ENCODE measurements at places on chromosomes 6 and 20.

GRCh38 chr6:52403627-52404026 is 16.5 kb upstream of the EFHC1 start:
- no peak for DNase-seq

- DNase-seq = no peak
Measured at GRCh38 chr20:62051144-62051543, 14.5 kb downstream of the TAF4 start.

DNA sequence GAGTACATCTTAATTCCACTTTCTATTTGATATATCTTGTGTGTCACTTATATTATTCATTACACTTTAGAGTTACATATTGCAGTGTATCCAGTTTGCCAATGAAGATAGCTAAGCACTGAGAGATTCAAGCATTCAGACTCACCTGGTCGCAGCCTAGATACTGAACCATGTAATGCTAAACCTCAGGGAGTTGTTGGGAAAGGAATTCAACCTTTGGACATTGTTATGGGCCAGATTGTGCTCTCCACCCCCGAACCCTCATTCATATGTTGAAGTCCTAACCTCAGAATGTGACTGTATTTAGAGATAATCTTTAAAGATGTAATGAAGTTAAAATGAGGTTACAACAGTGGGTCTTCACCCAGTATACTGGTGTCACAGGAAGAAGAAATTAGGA is 13.8 kb upstream of the KIF16B start:
- no peak for DNase-seq

DNA sequence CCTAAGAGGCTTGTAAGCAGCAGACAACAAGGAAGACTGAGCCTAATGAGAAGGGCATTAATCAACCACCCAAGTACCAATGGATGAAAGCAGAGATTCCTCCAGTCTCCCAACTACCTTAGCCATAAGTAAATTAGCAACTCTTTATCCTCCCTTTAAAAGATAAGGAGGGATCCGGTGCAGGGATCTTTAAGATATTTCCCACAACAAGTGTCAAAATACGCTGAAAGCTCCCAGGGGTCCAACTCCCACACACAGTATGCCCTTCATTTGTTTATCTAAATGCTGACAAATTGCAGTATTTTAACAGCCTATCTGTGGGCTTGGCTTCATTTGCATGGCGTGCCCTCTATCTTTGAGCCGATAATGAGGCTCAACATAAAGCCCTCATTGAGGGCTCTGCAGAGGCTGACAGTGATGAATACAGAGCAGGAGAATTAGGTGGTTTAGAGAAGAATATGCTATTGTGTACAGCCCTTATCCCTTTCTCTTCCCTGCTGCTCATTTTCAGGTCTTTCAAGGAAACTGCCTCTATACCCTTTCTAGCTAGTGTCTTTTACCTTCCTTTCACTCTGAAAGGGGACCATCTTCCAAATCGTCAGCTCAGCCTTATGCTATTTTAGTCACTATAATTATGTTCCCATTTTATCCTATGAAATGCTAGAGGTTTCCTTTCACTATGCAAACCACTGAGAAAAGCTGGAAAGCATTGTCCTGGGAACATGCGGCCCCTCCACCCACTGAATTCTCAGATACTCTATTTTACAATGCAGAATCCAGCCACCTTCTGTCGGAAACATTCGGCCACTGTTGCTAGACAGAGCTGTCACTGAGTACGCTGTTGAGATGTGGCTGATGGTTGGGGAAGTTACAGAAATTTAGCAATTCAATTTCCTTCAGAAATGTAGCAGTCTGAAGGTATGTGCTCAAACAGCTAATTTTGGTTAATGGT is 575.2 kb upstream of the JAG1 start:
- DNase-seq = no peak

DNA sequence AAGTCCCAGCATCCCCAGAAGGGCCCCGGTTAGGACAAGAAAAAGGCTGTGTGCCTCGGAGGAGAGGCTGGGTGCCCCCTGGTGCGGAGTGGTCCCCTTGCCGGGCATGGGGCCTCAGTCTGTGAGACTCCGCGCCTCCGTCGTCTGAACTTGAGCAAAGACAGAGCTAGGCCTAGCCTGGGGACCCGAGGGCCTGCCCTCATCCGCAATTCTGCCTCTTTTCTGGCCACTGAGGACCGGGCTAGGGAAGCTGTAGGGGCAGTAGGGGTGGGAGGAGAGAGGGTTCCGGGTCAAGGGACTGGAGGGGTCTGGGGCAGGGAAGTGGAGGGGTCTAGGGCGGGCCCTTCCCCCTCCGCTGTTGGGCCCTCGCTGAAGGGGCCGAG is 550 bp upstream of the HSPA12B start:
- no peak for DNase-seq

GRCh38 chr6:30044630-30045029 is 16.4 kb upstream of the POLR1H start:
- DNase-seq = no peak

DNA sequence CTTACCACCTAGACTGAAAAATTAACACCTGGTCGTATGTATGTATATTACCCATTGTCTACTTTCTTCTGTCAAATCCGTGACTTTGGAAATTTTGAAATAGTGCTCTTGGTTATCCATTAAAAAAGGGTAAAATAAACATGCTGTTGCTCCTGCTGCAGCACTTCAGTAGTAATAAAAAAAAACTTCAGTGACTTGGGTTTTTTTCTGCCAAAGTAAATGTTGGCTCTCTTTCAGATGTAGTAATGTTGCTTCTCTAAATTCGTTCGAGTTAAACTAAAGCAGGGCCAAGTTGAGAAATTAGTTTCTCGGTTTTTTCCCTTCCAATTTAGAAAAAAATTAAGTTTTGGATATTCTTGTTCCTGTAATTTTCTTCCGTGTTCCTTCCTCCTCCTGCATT is 34.2 kb downstream of the JARID2 start:
- no peak for DNase-seq

- DNase-seq = no peak
Measured at GRCh38 chr6:148868314-148868713, 121.5 kb downstream of the UST start.

- DNase-seq = peak; percentile 36
Measured at GRCh38 chr6:29589423-29590048, 4.6 kb downstream of the OR2H2 start.

- DNase-seq = no peak
Measured at GRCh38 chr6:103183831-103184411, 1675.8 kb downstream of the HACE1 start.

- DNase-seq = no peak
Measured at GRCh38 chr6:106959985-106960384, 14.5 kb downstream of the CD24 start.

DNA sequence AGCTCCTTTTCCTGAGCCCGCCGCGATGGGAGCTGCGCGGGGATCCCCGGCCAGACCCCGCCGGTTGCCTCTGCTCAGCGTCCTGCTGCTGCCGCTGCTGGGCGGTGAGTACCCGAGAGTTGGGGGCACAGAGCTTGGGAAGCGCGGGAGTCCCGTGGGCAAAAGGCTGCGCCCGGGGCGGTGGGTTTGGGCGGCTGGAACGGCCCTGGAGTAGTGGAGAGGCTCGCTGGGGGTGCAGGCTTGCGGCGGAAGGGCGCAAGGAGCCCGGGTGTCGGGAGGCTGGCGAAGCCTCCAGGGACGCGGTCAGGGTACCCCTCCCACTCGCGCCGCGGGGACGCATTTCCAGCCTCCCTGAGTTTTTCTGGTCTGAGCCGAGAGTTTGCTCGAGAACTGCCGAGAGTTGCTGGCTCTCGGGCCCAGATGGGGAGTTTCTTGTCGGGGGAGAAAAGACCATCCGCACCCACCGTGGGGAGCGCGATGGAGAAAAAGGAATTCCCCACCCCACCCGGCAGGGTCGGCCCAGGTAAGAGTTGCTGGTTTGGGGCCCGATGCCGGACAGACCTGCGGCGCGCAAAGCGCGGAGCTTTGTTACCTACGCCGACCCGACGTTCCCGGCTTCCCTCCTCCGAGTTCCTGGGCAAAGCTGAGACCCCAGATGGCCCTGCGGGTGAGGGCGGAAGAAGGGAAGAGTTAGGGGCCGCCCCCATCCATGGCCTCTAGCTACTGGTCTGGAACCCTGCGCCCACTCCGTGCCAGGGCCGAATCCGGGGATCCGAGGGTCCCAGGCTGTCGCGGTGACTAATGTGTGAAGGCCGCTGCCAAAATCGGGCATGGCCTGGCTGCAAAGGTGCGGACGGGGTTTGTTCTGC is 584 bp downstream of the PTK7 start:
- no peak for DNase-seq

DNA sequence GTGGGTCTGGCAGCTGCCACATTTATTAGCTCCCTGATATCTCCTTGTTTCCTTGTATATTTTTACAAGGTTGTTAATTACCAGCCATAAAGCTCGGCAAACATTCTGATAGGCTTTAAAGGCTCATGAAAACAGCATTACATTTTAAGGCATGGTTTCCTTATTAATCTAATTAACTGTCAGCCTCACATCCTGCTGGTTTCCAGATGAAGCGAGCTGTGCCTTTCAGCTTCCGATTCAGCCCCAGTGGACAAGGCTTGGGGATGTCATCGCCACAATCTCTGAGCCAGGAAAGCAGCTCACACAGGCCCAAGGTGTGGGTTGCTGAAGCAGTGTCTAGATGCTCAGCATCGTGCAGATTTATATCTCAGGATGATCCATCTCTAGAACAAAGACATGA is 66.0 kb upstream of the RALY start:
- no peak for DNase-seq

DNA sequence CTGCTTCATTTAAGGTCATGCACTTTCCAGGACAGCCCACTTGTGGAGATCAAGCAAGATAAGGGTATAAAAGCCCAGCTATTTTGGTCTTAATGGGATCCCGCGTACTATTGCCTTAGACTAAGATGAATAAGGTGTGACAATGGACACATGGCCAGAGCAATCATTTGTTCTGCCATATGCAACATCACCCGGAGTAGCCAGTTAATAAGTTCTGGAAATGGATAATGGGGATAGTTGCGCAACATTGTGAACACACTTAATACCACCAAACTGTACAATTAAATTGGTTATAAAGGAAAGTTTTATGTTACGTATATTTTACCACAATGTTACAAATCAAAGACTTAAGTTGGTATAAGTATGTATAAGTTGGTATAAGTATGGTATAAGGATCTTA is 674.5 kb downstream of the HDGFL1 start:
- DNase-seq = no peak

GRCh38 chr6:138422861-138423260 is 18.8 kb downstream of the HEBP2 start:
- no peak for DNase-seq

- peak; percentile 70 for DNase-seq
Measured at GRCh38 chr6:35719830-35720733, 16.8 kb upstream of the ARMC12 start.

- DNase-seq = no peak
Measured at GRCh38 chr6:9233686-9234085, 798.3 kb upstream of the SLC35B3 start.

GRCh38 chr6:112117554-112117953 is 30.2 kb downstream of the FAM229B start:
- DNase-seq = no peak

GRCh38 chr6:144697369-144697760 is 412.2 kb downstream of the UTRN start:
- DNase-seq = peak; percentile 63

GRCh38 chr20:20229595-20229994 is 138.3 kb upstream of the INSM1 start:
- no peak for DNase-seq

- DNase-seq = no peak
Measured at GRCh38 chr6:145651988-145652387, 83.3 kb downstream of the EPM2A start.

DNA sequence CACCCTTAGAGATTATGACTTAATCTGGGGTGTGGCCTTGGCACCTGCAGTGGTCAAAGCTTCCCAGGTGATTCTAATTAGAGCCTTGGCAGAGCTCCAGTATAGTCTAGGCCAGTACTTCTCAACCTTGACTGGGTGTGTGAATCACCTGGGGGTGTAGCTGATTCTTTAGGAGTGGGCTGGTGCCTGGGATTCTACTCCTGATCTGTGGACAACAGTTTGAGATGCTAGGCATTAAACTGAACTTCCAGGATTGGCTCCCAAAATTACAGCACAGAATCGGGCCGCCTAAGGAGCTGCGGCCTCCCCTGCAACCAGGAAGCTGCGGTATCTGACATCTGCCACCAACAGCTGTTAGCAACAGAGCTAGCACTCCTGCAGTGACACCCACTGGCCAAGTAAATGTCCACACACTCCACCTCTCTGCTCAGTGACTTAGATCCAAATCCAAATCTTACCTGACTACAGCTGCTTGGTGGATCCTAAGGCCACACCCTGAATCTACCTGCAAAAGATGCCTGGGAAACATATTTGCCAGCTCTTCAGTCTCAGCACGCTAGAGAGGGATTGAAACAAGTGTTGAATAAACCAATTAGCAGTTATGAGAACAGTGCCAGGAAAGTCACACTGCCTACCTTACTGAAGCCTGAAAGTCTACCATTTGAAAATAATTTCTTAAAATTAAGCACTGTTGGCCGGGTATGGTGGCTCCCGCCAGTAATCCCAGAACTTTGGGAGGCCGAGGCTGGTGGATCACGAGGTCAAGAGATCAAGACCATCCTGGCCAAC is 126.7 kb downstream of the UNC5CL start:
- DNase-seq = peak; percentile 30

DNA sequence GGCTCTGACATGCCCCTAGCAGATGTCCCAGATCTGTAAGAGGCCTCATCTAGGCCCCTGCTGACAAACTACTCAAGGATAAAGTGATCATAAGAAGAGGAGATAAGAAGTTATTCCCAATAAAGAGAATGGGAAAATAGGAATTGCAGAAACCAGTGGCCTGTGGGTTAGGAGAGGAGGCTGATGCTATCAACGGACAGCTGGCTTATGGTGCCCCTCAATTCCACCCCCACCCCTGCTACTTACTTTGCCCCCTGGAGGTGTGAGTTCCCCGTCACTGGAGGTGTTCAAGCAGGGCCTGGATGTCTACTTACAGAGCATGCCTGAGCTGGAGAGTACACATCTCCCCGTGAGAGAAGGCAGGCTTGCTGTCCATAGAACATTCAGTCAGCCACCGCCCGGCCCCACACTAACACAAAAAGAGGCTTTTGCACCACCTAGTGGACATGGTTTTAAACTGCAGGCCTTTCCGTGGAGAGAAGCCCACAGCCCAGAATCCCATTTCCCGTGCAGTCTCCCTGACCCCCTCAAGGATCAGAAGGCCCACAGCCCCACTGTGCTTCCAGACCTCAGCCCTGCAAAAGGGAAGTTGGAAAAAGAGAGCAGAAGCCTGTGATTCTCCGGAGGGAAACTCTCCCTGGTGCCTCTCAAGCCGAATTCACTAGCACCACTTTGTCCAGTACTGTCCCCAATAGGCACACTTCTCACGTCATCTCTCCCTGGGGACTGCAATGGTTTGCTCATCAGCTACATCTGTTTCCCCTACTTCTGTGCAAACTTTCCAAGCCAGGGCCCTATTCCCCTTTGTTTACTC is 23.8 kb upstream of the BNIP5 start:
- DNase-seq = peak; percentile 78

- no peak for DNase-seq
Measured at GRCh38 chr20:37218441-37218840, 39.1 kb upstream of the MROH8 start.

GRCh38 chr6:111015389-111016124 is 33.7 kb downstream of the RPF2 start:
- DNase-seq = no peak

DNA sequence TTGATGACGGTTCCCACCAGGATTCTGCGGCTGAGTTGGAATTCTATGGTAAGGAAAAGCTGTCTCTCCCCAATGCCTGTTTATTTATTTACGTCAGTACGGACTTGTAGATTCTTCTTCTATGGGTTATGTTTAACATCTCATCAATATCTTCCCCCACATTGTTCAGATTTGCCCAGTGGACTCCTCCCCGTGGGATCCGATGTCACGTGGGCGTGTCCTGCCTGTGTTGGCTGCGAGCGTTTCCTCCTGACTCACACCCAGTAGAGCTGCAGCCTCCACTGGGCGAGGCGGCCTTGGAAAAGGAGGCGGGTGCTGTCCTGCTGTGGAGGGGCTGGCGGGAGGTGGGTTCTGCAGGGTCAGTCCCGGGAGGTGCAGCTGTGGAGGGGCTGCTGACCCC is 46.8 kb upstream of the SLCO4A1 start:
- no peak for DNase-seq

All from left lung (tissue), 14 donors.